G401 (cell line): ENCODE measurements at places on chromosomes 11 and 22. TPM values are rescaled to one million over a fixed set of nuclear protein-coding genes. Genes with fewer than 3 reads are reported as not detected.

Gene C1QTNF4
- total RNA-seq = 2.4 TPM in 1 of 2 replicates, not detected in the other

Gene DDI1
- total RNA-seq = not detected in 2 replicates

Gene TYR
- total RNA-seq = not detected in 2 replicates

Gene IFITM5
- total RNA-seq = not detected in 2 replicates

Gene DKK3
- 29.5 and 55.1 TPM in 2 replicates for total RNA-seq

Gene INCENP
- 73.7 and 84.8 TPM in 2 replicates for total RNA-seq
